ENCODE measurements at places on chromosomes 1 and 21.

GRCh38 chr1:38476111-38476849 lies 383.3 kb downstream of the RRAGC start:
- ATAC-seq, result no peak

DNA sequence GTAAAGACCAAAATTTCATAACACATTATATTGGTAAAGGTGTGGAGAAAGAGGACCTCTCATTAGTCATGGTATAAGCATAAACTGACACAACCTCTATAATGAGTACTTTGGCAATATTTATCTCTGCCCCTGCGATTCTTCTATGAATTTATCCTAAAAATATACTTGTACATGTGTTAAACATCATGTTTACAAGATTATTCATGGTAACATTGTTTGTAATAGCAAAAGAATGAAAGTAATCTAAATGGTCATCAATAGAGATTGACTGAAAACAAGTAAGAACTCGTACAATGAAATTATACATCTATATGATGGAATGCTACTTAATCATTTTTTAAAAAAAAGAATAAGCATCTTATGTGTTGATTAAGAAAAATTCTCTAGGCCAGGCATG lies 96.4 kb downstream of the KIAA0319L start:
- no peak for ATAC-seq

DNA sequence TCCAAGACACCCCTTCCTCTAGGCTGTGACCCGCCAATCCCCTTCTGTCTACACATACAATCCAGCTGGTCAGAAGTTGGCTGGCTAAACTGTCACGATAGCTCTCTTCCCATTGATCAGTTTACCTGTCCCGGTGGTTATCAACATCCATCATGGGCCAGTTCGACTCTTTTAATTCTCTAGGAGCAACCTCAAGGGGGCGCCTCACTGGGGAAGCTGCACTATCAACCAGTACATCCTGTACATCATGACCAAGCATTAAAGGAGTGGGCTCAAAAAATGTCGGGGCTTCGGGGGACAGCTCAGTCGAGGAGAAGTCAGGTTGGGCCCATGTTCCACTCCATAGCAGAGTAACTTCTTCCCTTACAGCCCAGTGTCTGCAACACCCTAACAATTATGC lies 53.2 kb upstream of the B3GALNT2 start:
- no peak for ATAC-seq

DNA sequence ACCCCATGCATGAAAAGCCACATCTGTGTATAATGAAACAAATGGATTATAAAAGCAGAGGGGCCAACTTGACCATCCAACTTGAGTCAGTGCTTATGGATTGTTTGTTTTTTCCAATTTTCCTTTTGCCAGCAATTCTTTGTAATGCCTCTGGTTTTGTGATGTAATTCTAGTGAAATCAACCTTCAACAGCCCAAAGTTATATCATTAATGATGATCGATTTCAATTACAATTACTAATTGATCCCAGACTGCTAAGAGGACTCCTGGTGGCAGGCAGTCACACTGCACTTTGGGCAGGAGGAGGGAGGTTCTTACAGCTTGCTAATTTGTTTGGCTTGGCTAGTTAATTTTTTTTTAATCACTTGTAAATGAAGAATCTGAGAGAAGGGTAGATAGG lies 552.3 kb downstream of the NUF2 start:
- no peak for ATAC-seq

GRCh38 chr1:55716151-55716550 lies 501.0 kb upstream of the USP24 start:
- no peak for ATAC-seq

- no peak for ATAC-seq
Observed at GRCh38 chr1:6508816-6509189, 17.3 kb upstream of the PLEKHG5 start.

DNA sequence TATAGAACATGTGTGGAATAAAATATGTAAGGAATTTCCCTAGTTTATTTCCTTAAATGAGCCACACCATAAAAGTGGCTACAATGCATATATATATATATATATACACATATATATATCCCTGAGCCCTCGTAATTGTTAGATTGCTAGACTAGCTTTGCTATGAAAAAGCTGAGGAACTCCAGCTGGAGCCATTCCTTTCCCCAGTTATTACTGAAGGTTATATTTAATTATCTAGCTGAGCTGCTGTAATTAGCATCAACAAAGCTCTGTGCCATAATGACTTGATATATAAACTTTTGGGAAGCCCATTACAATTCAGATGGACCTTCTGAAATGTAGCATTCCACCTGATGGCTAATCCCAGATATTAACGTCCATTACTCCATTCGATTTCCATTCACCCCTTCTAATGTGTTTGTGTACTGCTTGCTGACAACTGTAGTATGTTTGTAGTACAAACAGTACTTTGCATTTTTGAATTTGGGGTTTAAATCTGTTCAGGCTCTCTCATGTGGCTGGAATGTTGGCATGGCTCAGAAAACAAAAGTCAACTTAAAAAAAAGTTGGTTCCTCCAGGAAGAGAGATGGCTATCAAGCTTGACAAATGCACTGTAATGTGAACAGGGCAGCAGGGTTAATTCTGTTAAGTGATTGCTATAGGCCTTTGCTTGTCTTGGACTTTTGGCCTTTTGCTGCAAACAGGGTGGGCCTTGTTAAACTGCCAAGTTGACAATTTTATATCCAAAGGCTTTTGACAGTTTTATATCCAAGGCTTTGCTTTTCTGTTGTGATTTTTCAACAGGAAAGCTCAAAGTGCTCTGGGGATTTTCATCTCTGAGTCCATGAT lies 170.0 kb downstream of the LTN1 start:
- no peak for ATAC-seq

DNA sequence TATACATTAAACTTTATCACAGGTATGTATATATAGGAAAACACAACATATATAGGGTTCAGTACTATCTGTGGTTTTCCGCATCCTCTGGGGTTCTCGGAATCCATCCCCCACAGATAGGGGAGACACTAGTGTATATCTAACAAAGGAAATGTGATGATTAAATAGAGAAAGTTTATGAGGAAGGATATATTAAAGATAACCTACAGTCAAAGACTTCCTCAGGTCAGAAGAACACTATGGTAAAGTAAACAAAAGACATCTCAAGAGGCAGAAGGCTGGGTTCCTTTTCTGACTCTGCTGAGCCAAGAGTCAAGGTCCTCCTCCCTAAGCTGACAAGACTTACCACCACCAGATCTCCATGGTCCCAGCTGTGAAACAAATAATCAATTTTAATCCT lies 12.1 kb downstream of the USP24 start:
- peak; percentile 37 for ATAC-seq

- ATAC-seq, result no peak
Observed at GRCh38 chr1:101346419-101346818, 109.6 kb downstream of the S1PR1 start.

DNA sequence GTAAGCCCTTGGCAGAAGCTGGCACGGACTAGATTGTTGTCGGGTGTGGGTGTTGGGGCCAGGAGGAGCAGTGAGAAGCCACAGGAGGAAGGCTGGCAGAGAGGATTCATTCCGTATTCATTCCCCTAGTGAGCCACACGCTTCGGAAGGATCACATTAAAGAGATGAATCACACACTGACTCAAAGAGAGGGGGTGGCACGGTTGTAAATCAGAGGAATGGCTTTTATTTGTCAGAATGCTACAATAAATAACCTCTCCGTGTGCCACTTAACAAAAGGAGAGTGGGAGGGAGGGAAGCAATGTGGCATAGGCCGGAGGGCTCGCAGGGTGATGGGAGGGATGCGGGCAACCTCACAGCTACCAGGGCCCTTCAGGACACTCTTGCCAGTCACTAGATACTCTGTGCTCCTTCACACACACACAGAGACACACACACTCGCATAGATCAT lies 135.5 kb downstream of the HIVEP3 start:
- ATAC-seq, result peak; percentile 99

DNA sequence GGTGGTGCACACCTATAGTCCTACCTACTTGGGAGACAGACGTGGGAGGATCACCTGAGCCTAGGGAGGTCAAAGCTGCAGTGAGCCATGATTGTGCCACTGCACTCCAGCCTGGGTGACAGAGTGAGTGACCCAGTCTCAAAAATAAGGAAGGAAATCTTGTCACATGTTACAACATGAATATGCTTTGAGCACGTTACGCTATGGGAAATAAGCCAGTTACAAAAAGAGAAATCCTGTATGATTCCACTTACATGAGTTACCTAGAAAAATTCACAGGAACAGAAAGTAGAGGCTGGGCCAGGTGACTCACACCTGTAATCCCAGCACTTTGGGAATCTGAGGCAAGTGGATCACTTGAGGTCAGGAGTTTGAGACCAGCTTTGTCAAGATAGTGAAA lies 6.7 kb upstream of the PADI6 start:
- ATAC-seq, result no peak

- no peak for ATAC-seq
Observed at GRCh38 chr1:119159966-119160365, 19.5 kb upstream of the WARS2 start.

DNA sequence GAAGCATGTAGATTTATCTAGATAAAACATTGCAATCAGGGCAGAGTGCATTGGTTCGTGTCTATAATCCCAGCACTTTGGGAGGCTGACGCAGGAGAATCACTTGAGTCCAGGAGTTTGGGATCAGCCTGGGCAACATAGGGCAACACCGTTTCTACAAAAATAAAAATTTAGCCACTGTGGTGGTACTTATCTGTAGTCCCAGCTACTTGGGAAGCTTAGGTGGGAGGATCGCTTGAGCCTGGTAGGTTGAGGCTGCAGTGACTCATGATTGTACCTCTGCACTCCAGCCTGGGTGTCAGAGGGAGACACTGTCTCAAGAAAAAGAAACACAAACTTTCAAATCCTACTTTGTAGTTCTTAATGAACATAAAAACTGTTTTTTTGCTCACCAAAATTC lies 64.2 kb upstream of the RCC1 start:
- ATAC-seq, result no peak

GRCh38 chr1:178664278-178664677 lies 60.8 kb upstream of the RALGPS2 start:
- no peak for ATAC-seq

DNA sequence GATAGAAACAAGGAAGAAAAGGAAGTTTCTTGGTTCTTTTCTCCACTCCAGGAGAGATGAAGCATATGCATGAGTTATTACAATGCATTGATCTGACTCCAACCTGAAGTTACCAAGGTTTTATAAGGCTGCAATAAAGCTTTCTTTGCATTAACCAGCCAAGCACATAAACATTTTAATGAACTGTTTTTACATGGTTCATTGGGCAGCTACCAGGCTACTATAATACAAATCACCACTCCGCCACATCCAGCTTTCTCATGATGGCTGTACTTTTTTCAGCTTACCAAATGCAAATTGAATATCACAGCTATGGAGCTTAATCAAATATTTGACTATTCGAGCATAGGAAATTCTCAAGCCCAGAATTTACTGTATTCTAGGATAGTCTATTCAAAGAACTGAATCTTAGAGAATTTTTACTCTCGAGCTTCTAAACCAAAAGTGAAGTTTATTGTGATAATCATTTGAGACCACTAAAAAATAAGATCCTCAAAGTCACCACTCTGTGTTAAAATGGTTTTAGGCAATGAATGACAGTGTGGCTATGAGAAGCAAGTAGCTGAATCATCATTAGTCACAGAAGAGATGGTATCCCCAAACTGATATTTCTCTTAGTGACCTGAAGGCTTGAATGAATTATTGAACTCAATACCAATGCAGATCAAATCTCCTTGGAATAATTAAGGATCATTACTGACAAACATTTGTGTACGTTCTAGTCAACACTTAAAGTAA lies 58.6 kb upstream of the ZNF281 start:
- ATAC-seq, result no peak

DNA sequence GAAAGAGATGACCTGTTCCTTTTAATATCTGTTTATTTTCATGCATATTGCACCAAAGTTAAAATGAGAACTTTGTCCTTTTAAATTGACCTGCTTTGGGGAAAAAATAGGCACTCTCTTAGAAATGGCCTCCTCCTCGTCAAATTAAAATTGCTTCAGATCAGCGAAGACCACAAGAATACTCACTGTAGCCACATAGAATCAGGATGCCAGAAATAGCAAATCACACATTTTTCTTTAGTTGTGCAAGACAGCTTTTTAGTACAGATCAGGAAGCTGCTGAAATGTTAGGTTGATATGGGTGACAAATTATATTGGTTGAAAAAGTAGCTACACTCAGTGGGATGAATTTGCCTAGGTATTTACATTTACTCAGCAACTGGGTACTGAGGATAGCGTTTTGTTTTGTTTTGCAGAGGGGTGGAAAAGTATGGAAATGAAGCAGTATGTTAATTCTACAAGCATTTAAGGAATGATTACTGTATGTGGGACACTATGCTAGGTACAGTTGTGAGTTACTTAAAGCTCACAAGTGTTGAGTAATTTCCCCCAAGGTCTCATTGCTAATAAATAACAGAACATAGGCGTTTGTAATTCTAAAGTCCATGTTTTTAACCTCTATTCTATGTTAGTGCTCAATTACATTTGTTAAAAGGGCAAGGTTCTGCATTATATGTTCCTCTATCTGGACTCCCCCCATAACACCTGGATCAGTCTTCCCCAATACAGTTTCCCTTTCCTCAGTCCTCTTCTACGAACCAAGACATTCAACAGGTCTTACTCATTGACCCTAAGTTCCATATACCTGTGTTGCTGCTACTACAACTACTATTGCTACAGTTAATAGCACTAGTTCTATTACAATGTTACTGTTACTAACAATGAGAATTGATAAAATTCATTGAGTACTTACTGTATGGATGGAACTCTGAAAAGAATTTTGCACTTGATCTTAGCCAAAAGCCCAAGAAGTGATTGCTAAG lies 99.4 kb upstream of the S1PR1 start:
- ATAC-seq, result peak; percentile 64

DNA sequence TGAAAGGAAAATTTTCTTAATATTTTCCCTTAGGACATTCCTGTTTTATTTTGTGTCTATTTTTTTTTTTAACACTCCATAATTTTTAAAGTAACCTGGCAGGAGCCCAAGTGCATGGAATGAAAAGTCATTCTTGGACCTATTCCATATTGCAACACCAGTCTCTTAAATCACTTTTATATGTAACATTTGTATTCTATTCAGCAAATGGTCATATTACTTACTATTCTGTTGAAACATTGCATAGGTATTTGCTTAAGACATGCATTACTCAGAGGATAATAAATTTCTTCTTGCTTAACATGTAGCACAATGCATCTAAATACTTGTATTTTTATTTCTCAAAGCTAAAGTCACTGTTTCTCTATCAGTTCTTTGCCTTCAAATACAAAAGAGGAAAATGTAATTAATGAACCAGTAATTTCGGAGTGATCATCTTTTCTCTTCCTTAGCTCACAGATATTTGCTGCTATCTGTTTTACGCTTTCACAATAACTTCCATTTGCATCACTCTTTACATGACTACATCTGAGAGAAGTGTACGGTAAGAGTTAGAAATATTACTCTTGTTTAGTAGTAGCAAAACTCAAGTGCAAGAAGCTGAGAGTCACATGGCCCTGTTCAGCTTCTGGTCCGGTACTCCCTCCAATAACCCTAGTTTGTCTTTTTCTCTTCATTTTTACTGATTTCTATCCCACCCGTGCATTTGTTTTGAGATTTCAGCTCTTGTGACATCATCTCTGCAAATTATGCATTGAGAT lies 394.8 kb downstream of the USP25 start:
- no peak for ATAC-seq

- ATAC-seq, result no peak
Observed at GRCh38 chr1:4494027-4494426, 160.4 kb upstream of the AJAP1 start.

All from activated T-helper 17 cell treated with anti-CD3 and anti-CD28 coated beads, Interleukin-2, amount 50 U/mL, for 72 hours (primary cell).